Tibial nerve (tissue), 4 donors: ENCODE measurements at places on chromosomes 3 and 15. TPM values are rescaled to one million over a fixed set of nuclear protein-coding genes. Genes with fewer than 3 reads are reported as not detected.

The RASA2 gene
- 46.8 TPM for total RNA-seq

The OCA2 gene
- total RNA-seq, result 2.7 TPM

The RFTN1 gene
- total RNA-seq, result 126 TPM

The FAM81A gene
- total RNA-seq, result 15.5 TPM

The TMED3 gene
- total RNA-seq, result 21.6 TPM

The CRABP1 gene
- 1.6 TPM for total RNA-seq

The EHHADH gene
- total RNA-seq, result 5.2 TPM

DNA sequence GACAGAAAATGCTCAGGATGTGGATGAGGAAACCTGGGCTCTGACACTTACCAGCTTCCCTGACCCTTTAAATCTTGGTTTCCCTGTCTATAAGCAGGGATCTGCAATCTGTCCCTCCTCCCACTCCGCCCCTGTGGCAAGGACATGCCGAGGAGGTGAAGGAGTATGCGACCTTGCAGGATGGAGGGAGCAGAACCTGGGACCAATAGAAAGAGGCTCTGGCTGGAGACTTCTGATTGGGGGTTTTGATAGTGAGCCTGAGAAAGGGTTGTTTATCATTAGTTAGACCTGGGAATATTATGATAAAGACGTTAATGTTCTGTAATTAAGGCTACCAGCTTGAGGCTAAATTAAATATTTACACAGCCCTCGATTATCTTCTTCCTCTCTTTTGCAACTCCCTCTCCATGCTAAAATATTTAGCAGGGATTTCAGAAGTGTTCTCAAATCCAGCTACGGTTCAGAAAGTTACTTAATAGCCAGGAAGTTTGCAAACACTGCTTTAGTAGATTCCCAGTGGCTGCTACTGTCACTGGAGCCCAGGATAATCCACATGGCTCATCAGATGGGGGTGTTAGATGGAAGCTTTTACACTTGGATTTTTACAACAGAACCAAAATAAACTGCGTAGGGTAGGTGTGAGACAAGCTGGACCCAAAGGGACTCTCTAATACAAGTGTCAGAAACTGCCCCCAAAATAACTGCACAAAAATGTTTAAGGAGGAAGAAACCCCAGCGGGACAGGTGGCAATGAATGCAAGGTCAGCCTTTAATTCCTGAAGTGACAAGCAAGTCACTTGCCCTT lies 9.2 kb upstream of the PAQR5 start:
- H3K4me3 ChIP-seq, result no peak overlapping the region
- H3K4me1 ChIP-seq, result no peaks in the 10 kb centered on the region
- no peaks in the 10 kb centered on the region for H3K27me3 ChIP-seq
- peak overlapping the region; percentile 64 for H3K27ac ChIP-seq
- DNase-seq, result no peak

DNA sequence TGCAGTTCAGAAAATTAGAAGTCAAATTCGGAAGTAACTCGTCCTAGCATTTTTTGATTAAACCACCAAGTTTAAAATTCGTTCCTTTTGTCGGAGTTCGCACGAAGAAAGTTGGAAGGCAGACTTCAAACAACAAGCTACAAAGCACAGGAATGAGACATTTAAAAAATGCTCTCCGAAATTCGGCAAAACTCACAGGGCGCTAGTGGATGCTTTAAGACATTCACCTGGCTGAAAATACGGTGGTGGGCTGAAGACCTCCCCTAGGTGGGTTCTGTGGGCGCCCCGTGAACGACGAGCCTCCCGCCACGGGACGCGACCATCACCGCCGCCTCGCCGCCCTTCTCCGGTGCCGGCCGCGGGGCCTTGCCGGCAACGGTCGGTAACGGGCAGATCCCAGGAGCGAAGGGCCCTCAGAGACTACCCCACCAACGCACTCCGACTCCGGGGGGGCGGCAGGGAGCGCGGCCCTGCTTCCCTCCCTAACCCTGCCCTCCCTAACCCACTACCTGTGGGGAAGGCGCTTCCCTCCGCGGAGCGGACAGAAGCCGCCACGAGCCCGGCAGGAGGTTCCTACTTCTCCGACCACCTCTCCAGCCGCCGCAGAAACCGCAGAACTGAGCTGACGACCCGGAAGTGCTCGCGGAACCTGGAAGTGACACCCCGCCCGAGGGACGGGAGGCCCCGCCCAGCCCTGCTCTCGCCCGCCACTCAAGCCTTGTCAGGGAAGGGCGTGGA lies at the start of gene GTF2A2:
Gene GTF2A2 (minus strand): TSS at position 619 of the 738 bp plus-strand sequence. CDS start 5,238 bp downstream, outside the sequence.
- no peaks in the 10 kb centered on the region for H3K27me3 ChIP-seq
- peak within 1 kb of the TSS; percentile 87 for H3K27ac ChIP-seq
- DNase-seq, result peak; percentile 84
- H3K36me3 ChIP-seq, result no peaks in the 10 kb centered on the region

GRCh38 chr3:64828276-64828675 lies 140.5 kb upstream of the ADAMTS9 start:
- peaks cover 5% of the 10 kb centered on the region for H3K4me1 ChIP-seq
- no peaks in the 10 kb centered on the region for H3K27me3 ChIP-seq
- DNase-seq, result no peak
- H3K36me3 ChIP-seq, result no peaks in the 10 kb centered on the region

GRCh38 chr3:56854856-56855611 lies 53.3 kb upstream of the ARHGEF3 start:
- no peak overlapping the region for H3K4me3 ChIP-seq
- H3K27ac ChIP-seq, result no peak overlapping the region
- H3K36me3 ChIP-seq, result no peaks in the 10 kb centered on the region

DNA sequence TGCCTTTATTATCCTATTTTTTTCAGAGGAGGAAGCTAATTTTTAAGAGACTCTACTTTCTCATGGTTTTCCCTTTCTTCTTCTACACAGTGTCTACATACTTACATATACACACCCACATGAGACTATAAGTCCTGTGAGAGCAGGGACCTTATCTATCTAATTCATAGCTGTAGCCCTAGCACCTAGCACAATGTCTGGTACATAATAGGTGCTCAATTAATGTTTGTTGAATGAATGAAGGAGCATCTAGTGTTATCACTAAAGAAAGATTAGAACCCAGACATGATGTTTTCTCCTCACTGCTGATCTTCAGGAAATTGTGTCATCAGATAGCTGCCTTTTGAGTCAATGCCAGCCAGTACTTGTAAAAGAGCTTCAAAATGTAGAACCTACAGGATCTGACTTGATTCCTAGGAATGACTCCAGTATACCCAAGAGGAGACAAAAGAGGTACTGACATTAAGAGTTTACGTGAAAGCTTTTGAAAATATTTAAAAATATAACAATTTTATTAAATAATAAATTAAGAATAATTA lies 2.5 kb downstream of the SCG5 start:
- H3K36me3 ChIP-seq, result no peaks in the 10 kb centered on the region
- no peaks in the 10 kb centered on the region for H3K27me3 ChIP-seq
- H3K27ac ChIP-seq, result no peak overlapping the region

DNA sequence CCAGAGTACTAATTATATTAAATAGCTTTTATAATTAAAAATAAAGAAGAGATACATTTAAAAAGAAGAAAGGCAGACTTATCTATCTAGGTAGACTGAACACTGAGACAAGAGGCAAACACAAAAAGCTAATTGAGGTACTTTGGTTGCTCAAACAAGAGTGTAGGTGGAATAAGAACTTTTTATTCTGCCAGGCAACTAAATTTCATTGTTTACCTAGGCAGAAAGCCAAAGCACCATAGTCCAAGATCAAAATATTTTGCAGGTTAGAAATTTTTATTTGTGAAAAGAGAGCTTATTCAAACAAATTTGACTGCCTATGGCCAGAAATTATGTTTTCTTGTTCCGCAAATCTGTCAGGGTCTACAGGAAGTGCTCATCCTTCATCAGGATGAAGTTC lies 499.6 kb upstream of the GBE1 start:
- DNase-seq, result no peak
- H3K36me3 ChIP-seq, result no peaks in the 10 kb centered on the region
- H3K27me3 ChIP-seq, result no peaks in the 10 kb centered on the region
- H3K4me3 ChIP-seq, result no peak overlapping the region
- H3K27ac ChIP-seq, result no peak overlapping the region

DNA sequence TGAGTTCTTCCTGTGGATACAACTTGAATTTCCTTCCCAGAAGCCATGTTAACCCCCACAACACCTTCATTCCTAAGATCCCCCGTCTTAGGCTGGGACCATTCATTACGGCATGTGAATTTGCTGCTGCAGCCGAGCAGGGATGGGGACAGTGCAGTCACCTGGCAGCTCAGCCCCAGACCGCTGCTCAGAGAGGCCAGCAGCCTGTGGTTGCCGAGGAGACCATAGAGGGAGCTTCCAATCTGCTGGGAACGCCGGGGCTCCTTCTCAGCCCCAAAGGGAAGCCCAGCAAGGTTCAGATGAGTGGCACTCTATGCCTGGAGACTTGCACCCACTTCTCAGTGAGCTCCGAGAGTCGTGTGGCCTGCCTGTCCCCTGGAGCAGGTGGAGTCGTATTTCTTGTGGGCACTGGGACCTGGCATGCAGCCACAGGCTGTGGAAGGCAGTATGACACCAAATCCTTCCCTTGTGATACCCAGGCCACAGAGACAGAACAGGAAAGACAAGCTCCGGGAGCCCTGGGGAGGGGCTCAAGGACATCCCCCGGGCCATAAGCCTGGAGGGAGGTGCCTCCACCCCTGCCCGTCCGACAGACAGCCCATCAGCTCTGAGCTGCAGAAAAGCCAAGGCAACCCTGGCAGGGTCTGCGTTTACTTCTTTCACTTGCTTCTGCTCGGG lies 167.3 kb downstream of the FAM43A start:
- DNase-seq, result no peak
- no peaks in the 10 kb centered on the region for H3K36me3 ChIP-seq
- H3K27ac ChIP-seq, result no peak overlapping the region

DNA sequence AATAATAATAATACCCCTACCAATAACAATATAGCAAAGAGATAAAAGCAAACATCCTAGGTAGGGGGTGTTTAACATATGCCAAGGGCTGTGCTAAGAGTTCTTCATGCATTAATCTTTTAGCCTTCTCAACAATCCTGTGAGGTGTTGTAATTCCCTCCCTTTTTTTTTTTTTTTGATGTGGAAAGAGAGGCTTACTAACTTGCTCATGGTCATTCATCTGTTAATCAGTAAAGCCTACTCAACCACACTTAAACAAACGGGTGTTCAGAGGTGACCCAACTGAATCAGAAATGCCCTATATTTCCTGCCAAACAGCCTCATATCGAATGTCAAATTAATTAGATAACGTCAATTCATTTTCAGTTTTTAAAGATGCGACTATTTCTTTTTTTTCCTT lies 232.1 kb downstream of the CTNNB1 start:
- H3K36me3 ChIP-seq, result no peaks in the 10 kb centered on the region
- no peaks in the 10 kb centered on the region for H3K27me3 ChIP-seq
- H3K4me3 ChIP-seq, result no peak overlapping the region

GRCh38 chr3:39911465-39912309 lies 102.3 kb downstream of the MYRIP start:
- no peaks in the 10 kb centered on the region for H3K27me3 ChIP-seq
- no peak overlapping the region for H3K4me3 ChIP-seq
- H3K27ac ChIP-seq, result no peak overlapping the region

- no peak for DNase-seq
- H3K27me3 ChIP-seq, result no peaks in the 10 kb centered on the region
- no peaks in the 10 kb centered on the region for H3K4me1 ChIP-seq
- H3K4me3 ChIP-seq, result no peak overlapping the region
Measured at GRCh38 chr3:37367436-37367835, 193.1 kb upstream of the LRRFIP2 start.

DNA sequence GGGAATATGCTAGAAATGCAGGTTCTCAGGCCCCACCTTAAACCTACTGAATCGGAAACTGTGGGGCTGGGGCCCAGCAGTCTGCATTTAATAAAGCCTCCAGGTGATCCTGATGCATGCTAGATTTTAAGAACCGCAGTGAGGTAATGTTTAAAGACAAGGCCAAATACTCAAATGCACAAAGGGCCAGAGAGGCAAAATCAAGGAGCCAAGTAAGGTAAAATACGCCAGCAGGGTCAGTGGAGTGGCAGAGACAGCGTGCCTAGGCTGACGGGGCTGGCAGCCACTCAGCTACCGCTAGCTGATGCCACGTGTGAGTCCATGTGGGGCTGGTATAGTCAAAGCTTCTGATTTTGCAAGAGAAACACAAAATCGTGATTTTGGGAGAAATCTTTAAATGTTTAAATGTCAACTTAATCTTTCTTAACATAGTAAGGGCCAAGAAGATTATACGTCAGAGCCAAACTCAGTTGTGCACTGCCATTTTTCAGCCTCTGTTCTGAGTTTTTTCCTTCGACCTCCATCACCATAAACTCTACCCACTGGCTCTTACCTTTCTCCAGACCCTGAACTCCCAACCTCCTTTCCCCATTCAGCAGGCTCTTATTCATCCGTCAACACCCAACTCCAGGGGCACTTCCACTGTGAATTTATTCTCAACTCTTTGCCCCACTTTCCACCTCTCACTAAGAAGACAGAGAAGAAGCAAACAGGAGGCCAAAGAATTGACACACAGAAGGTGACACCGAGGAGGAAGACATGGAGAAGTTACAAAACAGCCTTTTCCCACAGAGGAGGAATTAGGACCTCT lies 136.6 kb upstream of the RAD18 start:
- no peak overlapping the region for H3K4me3 ChIP-seq
- peaks cover 12% of the 10 kb centered on the region for H3K36me3 ChIP-seq
- H3K4me1 ChIP-seq, result no peaks in the 10 kb centered on the region
- H3K27me3 ChIP-seq, result no peaks in the 10 kb centered on the region
- DNase-seq, result no peak

GRCh38 chr15:74955017-74955416 lies 1.6 kb downstream of the RPP25 start:
- no peak overlapping the region for H3K4me3 ChIP-seq
- H3K27me3 ChIP-seq, result no peaks in the 10 kb centered on the region
- DNase-seq, result no peak
- H3K36me3 ChIP-seq, result no peaks in the 10 kb centered on the region
- H3K4me1 ChIP-seq, result peaks cover 61% of the 10 kb centered on the region

- H3K4me3 ChIP-seq, result no peak overlapping the region
- H3K27ac ChIP-seq, result peak overlapping the region; percentile 66
- no peaks in the 10 kb centered on the region for H3K27me3 ChIP-seq
- peaks cover 20% of the 10 kb centered on the region for H3K4me1 ChIP-seq
Measured at GRCh38 chr15:101088271-101088670, 163.6 kb downstream of the CHSY1 start.

- no peaks in the 10 kb centered on the region for H3K4me1 ChIP-seq
- DNase-seq, result no peak
- no peak overlapping the region for H3K27ac ChIP-seq
Measured at GRCh38 chr3:7423995-7424394, 563.1 kb downstream of the GRM7 start.

DNA sequence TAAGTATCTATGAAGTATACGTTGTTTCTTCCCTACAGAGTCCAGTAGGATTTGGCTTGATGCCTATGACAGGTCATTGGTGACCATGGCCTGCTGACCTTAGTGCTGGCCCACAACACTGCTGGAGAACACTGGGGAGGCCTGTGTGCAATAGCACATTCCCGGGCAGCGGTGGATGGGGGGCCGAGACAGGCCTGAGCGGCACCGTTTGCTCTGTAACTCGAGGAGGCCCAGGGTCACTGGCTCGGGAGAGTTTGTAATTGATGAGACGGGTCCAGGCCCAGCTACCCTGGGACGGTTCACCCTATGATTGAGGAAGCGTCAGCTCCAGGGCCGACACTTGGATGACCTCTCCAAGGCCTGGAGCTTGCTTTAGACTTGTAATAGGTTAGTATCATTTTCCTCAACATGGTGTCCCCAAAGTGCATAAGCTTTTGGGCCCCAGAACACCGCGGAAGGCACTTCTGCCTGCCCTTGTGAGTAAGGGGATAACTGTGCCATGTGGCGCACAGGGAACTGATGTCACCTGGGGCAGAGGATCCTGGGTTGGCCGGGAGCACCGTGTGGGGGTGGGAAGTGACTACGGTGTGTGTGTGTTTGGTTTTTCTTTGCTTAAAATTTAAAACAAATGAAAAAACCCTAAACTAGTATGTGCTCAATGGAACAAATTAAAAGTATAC lies 12.0 kb downstream of the TRPM1 start:
- H3K27me3 ChIP-seq, result no peaks in the 10 kb centered on the region
- no peaks in the 10 kb centered on the region for H3K4me1 ChIP-seq
- no peaks in the 10 kb centered on the region for H3K36me3 ChIP-seq
- DNase-seq, result no peak
